ENCODE measurements at places on chromosomes 3 and 15. TPM values are rescaled to one million over a fixed set of nuclear protein-coding genes. Genes with fewer than 3 reads are reported as not detected.

DNA sequence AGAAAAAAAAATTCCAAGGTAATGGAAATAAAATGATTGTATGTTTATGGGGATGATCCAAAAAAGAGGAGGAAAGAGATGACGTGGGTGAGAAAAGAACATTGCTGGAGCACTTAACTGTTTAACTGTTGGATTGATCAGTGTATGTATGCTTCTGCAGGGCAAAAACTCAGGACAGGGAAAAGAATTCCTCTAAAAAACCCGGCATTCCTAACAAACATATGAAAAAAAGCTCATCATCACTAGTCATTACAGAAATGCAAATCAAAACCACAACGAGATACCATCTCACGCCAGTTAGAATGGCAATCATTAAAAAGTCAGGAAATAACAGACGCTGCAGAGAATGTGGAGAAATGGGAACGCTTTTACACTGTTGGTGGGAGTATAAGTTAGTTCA lies 1.6 kb upstream of the PHLDB2 start:
- DNase-seq = no peak

- no peak for DNase-seq
Measured at GRCh38 chr3:45509038-45509767, 85.3 kb upstream of the LIMD1 start.

DNA sequence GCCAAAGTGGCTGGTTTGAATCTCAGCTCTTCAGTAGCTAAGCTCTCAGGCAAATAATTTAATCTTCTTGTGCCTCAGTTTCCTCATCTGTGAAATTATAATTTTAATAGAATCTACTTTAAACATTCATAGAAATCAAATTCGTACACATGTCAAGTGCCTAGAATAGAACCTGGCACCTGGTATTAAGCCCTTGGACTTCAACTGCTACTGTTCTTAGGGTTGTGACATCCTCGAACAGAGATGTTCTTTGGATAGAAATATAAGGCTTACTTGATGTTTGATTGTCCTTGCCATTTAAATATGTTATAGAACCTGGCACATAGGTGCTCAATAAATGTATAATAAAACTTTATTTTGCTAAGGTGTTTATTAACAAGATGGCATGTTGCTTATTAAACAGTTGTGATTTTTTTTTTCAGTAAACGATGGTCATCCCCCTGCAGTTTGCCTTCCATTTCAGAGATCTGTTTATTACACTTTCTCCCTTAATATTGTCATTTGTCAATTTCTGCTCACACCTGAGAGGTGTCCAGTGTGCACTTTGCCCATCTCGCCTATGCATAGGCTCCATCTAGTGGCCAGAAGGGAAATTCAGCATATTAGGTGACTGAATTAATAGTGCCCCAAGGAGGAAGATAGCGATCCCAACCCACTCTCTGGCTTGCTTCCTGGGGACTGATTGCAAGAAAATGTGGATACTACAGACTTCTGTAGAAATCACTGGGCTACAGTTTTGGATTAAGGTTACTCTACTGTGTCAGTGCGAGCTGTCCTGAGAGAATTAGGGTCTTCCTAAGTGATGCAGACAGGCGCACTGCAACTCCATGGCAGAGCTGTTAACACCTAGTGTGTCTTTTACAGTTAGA lies 10.7 kb downstream of the IGF1R start:
- DNase-seq = peak; percentile 39

DNA sequence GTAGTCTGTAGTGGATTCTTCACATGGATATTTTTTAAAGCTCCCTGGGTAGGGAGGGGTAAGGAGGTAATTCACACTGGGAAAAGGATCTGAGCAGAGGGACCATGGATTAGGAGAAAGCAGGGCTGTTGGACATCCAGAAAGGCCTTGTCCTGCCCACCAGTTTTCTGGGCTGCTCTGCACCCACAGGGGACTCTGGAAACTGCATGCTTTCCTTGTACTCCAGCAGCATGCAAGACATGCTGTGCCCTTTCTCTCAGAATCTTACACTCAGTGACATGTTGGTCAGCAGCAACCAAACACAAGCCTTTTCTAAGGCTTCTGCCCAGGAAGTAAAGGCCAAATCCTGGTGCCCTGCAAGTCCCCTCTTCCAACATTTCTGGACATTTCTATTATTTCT lies 2.5 kb upstream of the FBN1 start:
- no peak for DNase-seq

- DNase-seq = no peak
Measured at GRCh38 chr3:43968465-43968864, 273.2 kb upstream of the TOPAZ1 start.

GRCh38 chr3:59563966-59564365 lies 514.1 kb upstream of the CFAP20DC start:
- no peak for DNase-seq

GRCh38 chr3:14360123-14360881 lies 42.1 kb upstream of the SLC6A6 start:
- no peak for DNase-seq

- DNase-seq = no peak
Measured at GRCh38 chr3:49119439-49119838, 1.2 kb downstream of the USP19 start.

DNA sequence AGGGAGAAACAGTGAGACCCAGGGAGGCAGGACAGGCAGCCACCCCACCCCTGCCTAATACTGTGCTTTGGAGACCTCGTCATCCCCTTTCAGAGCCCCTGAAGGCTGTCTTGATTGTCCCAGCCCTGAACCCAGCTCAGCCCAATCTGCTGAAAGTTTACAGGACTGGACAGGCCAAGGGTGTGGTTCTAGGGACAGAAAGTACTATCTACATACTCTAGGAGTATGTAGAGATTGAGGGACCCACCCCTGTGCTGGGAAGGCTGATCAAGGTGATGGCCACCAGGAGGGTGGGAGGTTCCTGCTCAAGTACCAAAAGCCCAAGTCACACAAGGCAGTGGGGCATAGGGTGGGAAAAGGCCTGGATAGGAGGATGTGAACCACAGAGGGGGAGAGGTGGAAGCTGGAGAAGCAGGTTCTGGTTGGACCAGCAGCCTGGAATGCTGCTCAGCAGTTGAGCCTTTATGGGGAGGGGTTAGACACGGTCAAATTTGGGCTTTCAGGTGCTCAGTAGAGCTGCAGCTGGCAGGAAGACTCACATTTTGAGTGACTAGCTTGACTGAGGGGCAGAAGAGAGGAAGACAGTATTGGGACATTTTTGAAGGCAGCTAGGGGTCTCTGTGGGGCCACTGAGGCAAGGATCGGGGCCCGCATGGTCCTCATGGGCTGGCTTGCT lies 6.7 kb downstream of the NBEAL2 start:
- no peak for DNase-seq

GRCh38 chr3:130517602-130518001 lies 625 bp downstream of the COL6A6 start:
- no peak for DNase-seq

DNA sequence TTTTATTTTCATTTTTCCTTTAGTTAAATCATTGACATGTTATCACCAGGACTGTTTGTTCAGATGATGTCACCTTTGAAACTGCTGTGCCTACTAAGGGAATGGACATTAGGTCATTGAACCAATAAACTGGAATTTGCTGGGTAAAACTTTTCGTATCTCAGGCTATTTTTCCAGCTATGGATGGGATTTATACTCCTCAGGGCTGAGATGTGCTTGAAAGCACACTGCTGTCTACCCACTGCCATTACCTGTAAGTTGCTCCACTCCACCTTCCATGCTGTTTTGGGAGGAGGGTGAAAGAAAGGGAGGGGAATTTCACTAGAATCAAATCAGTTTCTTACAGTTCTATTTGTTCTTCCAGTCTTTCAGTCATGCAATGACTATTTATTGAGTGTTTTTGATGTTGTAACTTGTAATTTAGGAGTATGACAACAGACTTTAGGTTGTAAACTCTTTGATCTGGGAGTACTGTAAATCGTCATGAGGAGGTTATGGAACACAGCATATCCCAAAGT lies 11.3 kb downstream of the EHD4 start:
- DNase-seq = peak; percentile 35

- peak; percentile 79 for DNase-seq
Measured at GRCh38 chr15:28977377-28978010, 91.7 kb downstream of the APBA2 start.

DNA sequence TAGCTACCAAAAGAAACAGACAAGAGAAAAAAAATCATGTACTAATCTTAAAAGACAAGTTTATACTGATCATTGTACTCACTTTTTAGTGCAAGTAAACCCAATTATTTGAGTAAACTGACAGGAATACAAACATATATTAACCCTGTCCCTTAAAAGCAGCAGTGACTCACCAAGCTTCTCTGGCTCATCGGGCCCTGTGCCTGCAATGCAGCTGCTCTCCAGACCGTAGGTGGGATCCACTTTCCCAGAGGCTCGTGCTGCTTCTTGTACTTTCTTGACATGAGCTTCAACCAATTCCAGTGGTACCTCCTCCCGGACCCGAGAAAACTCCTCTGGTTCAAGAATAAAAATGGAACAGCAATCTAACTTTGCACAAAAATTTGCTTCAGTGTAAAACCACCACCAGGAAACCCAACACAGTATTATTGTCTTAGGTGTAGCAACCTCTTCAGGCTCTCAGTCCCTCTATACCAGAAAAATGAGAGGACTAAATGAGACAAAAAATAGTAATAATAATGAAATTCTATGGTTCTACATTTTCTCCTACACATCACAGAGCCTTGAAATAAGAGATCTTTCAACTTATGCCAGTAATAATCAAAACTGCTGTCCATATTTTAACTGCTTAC lies 82.6 kb upstream of the CSPG5 start:
- no peak for DNase-seq

DNA sequence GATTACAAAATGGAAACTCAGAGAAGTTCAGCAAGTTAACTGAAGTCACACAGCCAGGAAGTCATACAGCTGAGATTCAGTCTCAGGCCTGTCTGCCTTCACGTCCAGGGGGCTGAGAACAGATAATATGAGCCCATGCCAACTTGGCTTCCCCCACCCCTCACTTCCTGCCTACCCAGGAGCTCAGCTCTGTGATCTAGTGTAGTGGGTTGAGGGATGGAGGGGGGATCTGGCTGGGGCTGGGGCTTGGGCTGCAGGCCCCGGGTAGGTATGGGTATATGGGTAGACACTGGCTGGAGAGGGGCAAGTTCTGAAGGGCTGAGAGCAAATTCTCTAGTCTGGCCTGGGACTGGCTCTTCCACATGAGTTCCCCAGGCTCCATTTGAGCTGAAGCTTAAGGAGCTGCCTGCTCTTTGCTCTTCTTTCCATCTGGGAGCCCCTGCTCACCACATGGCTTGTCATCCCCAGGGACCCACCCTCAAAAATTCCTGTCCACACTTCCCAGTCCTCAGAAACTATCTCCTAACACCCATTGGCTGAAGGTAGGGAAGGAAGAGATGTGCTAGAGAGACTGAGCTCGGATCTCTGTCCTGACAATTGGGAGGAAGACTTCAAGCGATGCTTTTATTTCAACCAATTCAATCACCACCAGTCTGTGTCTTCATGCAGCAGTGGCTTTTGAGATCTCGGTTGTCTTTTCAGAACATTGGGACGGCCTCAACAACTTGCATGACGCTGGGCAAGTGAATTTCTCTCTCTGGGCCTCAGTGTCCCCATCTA lies 2.0 kb downstream of the RASGRF1 start:
- no peak for DNase-seq

DNA sequence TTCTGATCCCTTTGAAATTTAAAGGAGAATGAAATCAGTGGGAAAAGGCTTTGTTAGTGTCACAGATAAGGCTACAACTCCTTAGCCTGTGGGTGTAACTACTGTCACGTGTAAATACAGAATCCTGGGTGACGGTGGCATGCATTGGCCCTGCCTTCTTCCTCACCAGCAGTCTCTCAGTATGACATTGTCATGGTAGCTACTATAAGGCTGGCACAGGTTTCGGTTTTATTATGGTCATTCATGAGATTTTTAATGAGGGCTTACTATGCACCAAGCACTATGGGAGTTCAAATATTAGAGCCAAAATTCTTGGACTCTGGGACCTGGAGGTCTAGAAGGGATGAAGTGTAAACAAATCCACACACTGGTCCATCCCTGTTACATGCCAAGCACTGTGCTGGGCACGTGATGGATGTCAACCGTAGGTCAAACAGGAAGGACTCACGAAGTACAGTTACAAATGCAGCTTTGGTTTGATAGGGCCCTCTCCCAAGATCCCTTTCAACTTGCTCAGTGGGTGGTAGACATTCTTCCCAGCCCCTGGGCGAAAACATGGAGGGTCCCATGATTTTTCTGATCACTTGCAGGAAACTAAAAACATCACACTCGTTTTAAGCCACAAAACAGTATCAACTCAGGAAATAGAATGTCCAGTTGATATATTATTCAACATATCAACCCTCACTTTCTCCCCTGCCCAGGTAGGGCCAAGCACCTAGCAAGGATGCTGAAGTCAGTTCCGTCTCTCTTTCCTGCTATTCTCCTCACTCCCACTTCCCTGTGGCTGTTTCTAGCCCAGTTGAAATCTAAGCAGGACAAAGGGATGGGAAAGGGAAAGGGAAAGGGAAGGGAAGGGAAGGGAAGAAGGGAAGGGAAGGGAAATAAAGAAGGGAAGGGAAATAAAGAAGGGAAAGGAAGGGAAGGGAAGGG lies 25.3 kb downstream of the BFSP2 start:
- no peak for DNase-seq

- DNase-seq = no peak
Measured at GRCh38 chr3:150922611-150923010, 17.4 kb upstream of the MINDY4B start.

Gene SEMA7A
- total RNA-seq = 11.2 TPM

Gene ANKDD1A
- total RNA-seq = 6.8 TPM

Gene FBLN2
- total RNA-seq = 0.44 TPM

Gene TGM4
- 0.46 TPM for total RNA-seq

Gene EXOSC7
- total RNA-seq = 38.4 TPM

Gene GRAMD1C
- 3.9 TPM for total RNA-seq

Gene MINDY4B
- total RNA-seq = not detected

Gene PRICKLE2
- 0.26 TPM for total RNA-seq

Gene RBPMS2
- 33.7 TPM for total RNA-seq
